ENCODE measurements at places on chromosomes 2 and 18. TPM values are rescaled to one million over a fixed set of nuclear protein-coding genes. Genes with fewer than 3 reads are reported as not detected.

The TBR1 gene
- not detected for total RNA-seq

The MAP2 gene
- 10.3 TPM for total RNA-seq

The MARCO gene
- total RNA-seq = not detected

The FAM237A gene
- not detected for total RNA-seq

The PLGLB1 gene
- 7.5 TPM for total RNA-seq

The NOSTRIN gene
- total RNA-seq = 181 TPM

The KCNG2 gene
- total RNA-seq = not detected

The ZNF638 gene
- total RNA-seq = 278 TPM

The CAPN14 gene
- total RNA-seq = not detected

The KIAA2012 gene
- not detected for total RNA-seq

The DNAH7 gene
- total RNA-seq = 10.0 TPM

The TRAK2 gene
- total RNA-seq = 31.8 TPM

The SAG gene
- 0.07 TPM for total RNA-seq

The LOXL3 gene
- 21.0 TPM for total RNA-seq

The C1QL2 gene
- not detected for total RNA-seq

The TGFA gene
- total RNA-seq = 3.7 TPM

The TMEM37 gene
- 5.4 TPM for total RNA-seq

The ABI2 gene
- total RNA-seq = 62.0 TPM

The PPP1R1C gene
- total RNA-seq = 27.4 TPM

The IRS1 gene
- 11.5 TPM for total RNA-seq

The PID1 gene
- total RNA-seq = 48.5 TPM

The CFC1 gene
- not detected for total RNA-seq

The ERBB4 gene
- total RNA-seq = 13.3 TPM

The RNF144A gene
- total RNA-seq = 103 TPM

The RFX8 gene
- total RNA-seq = 1.1 TPM

The MROH2A gene
- total RNA-seq = not detected

The PSD4 gene
- total RNA-seq = 4.5 TPM

The MLPH gene
- 16.5 TPM for total RNA-seq

The POTEJ gene
- 0.21 TPM for total RNA-seq

The TCF23 gene
- total RNA-seq = 19.4 TPM

The WNT10A gene
- not detected for total RNA-seq

The CDK5R2 gene
- total RNA-seq = not detected

The CHPF gene
- 194 TPM for total RNA-seq

The PLEK gene
- 1.8 TPM for total RNA-seq

The FIGN gene
- total RNA-seq = 1.8 TPM

The C2orf80 gene
- total RNA-seq = not detected

The BCL11A gene
- 2.8 TPM for total RNA-seq

The SNX17 gene
- total RNA-seq = 91.5 TPM

The SH3BP4 gene
- total RNA-seq = 21.8 TPM

The GREB1L gene
- total RNA-seq = 4.1 TPM

The LDLRAD4 gene
- total RNA-seq = 48.6 TPM

All from uterus (tissue), 4 donors.